Activated CD4-positive, alpha-beta T cell treated with anti-CD3 and anti-CD28 coated beads for 1 hour (primary cell): ENCODE measurements at places on chromosomes 7 and 10.

DNA sequence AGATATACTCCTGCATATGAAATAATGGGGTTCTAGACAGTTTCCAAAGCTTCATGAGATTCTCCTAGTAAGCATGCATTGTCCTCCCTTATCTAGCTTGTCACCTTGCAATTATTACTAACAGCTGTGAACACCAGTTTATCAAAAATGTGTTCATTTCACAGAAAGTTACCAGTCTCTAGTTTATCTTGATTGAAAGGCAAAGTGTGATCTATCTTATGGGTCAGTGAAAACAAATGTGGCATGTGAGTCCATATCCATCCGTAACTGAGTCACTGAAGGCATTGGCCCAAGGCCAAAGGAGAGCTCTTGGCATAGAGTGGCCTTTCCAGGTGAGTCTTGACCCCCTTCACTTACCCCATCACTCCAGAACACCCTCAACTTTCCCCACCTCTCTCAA lies 53.2 kb downstream of the GSAP start:
- no peak for DNase-seq

GRCh38 chr10:74548676-74549075 lies 277.7 kb upstream of the KAT6B start:
- no peak for DNase-seq

- no peak for DNase-seq
Observed at GRCh38 chr7:104979167-104979841, 34.7 kb upstream of the KMT2E start.

GRCh38 chr7:457814-458510 lies 61.7 kb downstream of the PDGFA start:
- DNase-seq = no peak

DNA sequence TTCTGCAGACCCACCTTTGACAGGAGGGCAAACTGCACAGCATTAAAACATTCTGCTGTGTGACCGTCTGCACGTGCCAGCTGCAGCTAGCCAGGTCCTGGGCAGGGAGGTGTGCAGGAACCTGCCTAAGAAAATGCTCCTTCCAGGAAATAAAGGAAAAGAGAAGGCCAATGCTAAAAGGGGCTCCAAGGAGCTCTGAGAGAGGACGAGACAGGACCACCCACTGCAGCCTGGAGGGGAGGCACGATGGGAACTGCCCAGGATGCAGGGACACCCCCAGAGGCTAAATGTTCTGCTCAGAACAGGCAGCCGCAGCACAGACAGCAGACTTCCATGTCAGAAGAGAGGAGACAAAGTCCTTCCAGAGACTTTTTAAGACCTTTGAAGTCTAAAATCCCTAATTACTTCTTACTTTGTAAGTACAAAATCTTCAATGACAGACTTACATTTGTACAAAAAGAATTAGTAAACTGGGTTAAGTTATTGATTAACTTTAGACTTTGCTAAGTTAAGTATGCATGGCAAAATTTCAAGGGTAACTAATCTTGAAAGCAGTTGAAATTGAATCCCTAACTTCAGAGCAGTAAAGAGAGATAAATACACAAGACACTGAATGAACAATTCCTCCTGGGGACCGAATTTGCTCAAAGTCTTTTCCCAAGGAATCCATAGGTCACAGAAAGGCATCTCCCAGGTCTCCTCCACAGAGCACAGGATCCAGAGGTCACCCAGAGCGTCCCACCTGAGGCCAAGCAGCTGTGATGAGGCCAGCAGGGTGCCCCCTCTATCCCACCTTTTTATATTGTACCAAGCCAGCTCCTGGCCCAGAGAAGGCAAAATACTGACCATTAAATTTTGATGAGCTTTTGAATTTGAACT lies 21.5 kb downstream of the HSPA12A start:
- no peak for DNase-seq
